ENCODE measurements at places on chromosomes 1 and 21.

GRCh38 chr1:219467524-219467923 lies 145.4 kb downstream of the ZC3H11B start:
- H3K4me1 ChIP-seq = no peaks in the 10 kb centered on the region
- H3K27me3 ChIP-seq = no peaks in the 10 kb centered on the region
- no peak for DNase-seq
- no peak overlapping the region for H3K4me3 ChIP-seq
- no peaks in the 10 kb centered on the region for H3K36me3 ChIP-seq

DNA sequence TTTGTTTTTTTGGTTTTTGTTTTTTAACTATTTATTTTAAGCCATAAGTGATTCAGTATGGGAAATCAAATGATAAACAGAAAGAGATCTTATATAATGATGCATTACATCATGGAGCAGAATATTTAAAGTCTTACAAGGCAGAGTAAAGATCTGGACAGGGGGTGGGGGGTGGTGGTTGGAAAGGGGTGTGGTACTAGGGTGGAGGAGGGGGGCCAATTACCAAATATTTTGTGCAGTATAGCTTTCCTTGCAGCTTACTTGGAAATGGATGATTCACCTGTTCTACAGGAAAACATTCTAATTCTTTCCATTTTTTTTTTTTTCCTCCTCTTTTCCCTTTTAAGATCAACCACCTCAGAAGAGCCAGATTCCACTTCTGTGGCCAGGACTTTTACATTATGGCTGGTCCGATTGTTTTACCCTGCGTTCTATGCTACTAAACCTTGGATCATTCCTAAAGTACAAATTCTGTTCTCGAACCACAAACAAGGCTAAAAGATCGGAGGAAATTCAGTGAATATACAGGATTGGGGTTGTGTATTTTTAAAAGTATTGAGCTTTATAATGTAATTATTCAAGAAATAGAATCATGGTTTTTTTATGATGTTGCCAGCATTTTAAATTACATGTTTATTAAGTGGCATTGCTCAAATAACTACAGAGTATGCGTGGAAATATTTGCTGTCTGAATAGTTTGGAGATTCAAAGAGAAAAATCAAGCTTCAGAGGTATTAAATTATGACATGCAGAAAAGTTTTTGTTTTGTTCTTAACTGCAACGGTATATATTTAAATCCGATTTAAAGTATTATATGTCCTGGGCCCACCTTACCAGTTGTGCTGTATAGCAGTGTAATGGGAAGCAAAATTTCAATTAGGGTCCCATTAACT lies 859.5 kb downstream of the USP25 start:
- H3K36me3 ChIP-seq = no peaks in the 10 kb centered on the region
- H3K27me3 ChIP-seq = no peaks in the 10 kb centered on the region
- H3K4me3 ChIP-seq = no peak overlapping the region
- no peak overlapping the region for H3K27ac ChIP-seq
- no peaks in the 10 kb centered on the region for H3K4me1 ChIP-seq

- DNase-seq = no peak
Observed at GRCh38 chr1:94550800-94551241, 9.3 kb upstream of the F3 start.

GRCh38 chr1:186985889-186986491 lies 157.2 kb downstream of the PLA2G4A start:
- no peak overlapping the region for H3K27ac ChIP-seq
- no peaks in the 10 kb centered on the region for H3K27me3 ChIP-seq
- H3K36me3 ChIP-seq = no peaks in the 10 kb centered on the region
- H3K4me1 ChIP-seq = no peaks in the 10 kb centered on the region

- H3K4me1 ChIP-seq = no peaks in the 10 kb centered on the region
- DNase-seq = no peak
- H3K36me3 ChIP-seq = no peaks in the 10 kb centered on the region
Observed at GRCh38 chr21:34135330-34135729, 62.0 kb downstream of the MRPS6 start.

DNA sequence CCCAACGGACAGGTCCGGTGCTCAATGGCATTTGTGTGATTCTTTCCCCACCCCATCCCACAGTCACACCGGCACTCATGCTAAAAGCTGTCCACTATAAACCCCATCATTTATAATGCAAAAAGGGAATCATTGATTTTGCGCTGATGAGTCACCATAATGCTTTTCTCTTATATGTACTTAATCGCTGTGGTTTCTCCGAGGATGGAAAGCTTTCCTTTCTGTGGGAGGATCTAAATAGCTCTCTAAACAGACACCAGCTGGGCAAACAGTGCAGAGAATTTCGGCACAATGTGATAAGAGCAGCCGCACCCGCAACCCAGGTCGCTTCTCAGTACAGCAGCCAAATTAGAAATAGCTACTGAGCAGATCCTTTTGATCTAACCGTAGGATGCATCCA lies 85.6 kb downstream of the SETD4 start:
- no peak overlapping the region for H3K4me3 ChIP-seq
- no peaks in the 10 kb centered on the region for H3K4me1 ChIP-seq
- no peaks in the 10 kb centered on the region for H3K27me3 ChIP-seq
- DNase-seq = no peak
- H3K27ac ChIP-seq = no peak overlapping the region

GRCh38 chr1:6222636-6223035 lies 13.1 kb downstream of the ICMT start:
- H3K36me3 ChIP-seq = peaks cover 5% of the 10 kb centered on the region
- H3K4me1 ChIP-seq = no peaks in the 10 kb centered on the region
- DNase-seq = peak; percentile 29
- H3K27ac ChIP-seq = no peak overlapping the region

DNA sequence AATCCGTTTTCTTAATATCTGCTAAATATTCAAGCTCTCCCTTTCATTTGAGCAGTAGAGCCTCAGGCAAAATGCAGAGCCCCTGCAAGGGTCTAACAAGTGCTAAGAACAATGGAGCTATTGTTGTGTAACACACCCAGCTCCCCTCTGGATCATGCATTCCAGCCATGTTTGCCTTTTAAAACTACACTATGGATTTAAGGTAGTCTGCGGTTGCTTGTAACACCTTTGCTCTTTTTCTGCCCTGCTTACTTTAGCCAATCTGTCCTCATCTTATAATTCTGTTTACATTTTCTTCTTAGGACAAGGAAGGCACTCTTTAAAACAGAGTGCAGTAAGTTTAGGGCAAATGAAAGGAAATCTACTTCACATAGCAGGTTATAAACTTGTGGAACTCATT lies 60.0 kb upstream of the C1orf105 start:
- no peak overlapping the region for H3K4me3 ChIP-seq
- no peak overlapping the region for H3K27ac ChIP-seq
- no peaks in the 10 kb centered on the region for H3K4me1 ChIP-seq

GRCh38 chr21:42237577-42237976 lies 18.6 kb downstream of the ABCG1 start:
- no peak overlapping the region for H3K4me3 ChIP-seq
- no peak for DNase-seq
- no peaks in the 10 kb centered on the region for H3K36me3 ChIP-seq
- no peak overlapping the region for H3K27ac ChIP-seq

DNA sequence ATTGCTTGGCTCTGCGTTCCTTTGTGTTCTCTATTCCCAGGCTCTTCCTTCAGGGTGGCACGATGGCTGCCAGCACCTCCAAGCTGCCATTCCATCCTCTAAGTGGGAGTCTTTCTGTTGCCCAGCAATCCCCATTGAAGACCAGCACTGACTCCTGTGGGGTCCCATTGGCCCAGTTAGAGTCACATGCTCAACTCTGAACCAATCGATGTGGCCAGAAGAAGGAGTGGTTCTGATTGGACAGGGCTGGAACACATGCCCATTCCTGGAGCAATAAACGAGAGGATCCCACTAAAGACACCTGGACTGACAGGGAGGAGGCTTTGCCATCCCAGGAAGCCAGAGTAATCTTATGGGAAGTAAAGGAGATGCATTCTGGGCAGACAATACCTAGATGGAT lies 97.2 kb upstream of the IGSF21 start:
- no peak overlapping the region for H3K4me3 ChIP-seq
- H3K4me1 ChIP-seq = no peaks in the 10 kb centered on the region
- H3K36me3 ChIP-seq = no peaks in the 10 kb centered on the region
- no peak overlapping the region for H3K27ac ChIP-seq

GRCh38 chr1:100188617-100189016 lies 10.6 kb upstream of the LRRC39 start:
- no peaks in the 10 kb centered on the region for H3K36me3 ChIP-seq
- no peaks in the 10 kb centered on the region for H3K27me3 ChIP-seq
- no peak overlapping the region for H3K4me3 ChIP-seq
- DNase-seq = no peak

- peak overlapping the region; percentile 12 for H3K27ac ChIP-seq
- no peak for DNase-seq
- no peak overlapping the region for H3K4me3 ChIP-seq
- peaks cover 10% of the 10 kb centered on the region for H3K4me1 ChIP-seq
- H3K36me3 ChIP-seq = no peaks in the 10 kb centered on the region
Observed at GRCh38 chr1:167617153-167618147, 12.6 kb upstream of the RCSD1 start.

- no peaks in the 10 kb centered on the region for H3K27me3 ChIP-seq
- DNase-seq = no peak
- H3K36me3 ChIP-seq = no peaks in the 10 kb centered on the region
- H3K4me1 ChIP-seq = no peaks in the 10 kb centered on the region
- no peak overlapping the region for H3K27ac ChIP-seq
- no peak overlapping the region for H3K4me3 ChIP-seq
Observed at GRCh38 chr1:109487261-109487660, 3.6 kb downstream of the ATXN7L2 start.

- no peak overlapping the region for H3K27ac ChIP-seq
- no peak for DNase-seq
- H3K4me1 ChIP-seq = no peaks in the 10 kb centered on the region
- no peak overlapping the region for H3K4me3 ChIP-seq
- peaks cover 2% of the 10 kb centered on the region for H3K36me3 ChIP-seq
Observed at GRCh38 chr1:9595156-9595967, 6.7 kb downstream of the TMEM201 start.

- no peak overlapping the region for H3K4me3 ChIP-seq
- peaks cover 9% of the 10 kb centered on the region for H3K4me1 ChIP-seq
- no peak overlapping the region for H3K27ac ChIP-seq
- no peaks in the 10 kb centered on the region for H3K27me3 ChIP-seq
- H3K36me3 ChIP-seq = no peaks in the 10 kb centered on the region
Observed at GRCh38 chr1:10271090-10271489, 60.7 kb downstream of the KIF1B start.

DNA sequence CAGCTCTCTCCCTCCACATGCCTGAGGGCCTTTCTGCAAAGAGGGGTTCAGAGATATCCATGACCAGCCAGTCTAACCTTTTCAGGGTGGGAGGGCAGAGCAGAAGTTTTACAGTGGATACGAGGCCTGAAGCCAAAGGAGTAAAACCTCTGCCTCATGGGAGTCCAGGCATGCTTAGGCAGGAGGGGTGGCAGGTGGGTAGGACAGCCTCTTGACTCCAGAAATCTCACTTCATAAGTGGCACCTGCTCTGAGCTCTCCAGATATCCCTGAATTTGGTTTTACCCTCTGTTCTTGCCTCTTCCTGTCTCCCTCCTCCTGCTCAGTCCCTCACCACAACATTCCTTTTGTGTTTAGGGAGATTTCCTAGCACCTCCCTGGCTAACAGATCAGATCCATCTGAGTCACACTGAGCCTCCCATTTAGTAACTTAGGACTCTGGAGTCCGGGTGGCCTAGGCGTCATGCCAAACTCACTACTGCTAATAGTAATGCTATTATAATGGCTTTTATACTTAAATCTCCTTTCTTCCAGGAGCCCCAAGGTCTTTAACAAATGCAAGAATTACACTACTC lies 201.0 kb downstream of the HS2ST1 start:
- DNase-seq = no peak
- H3K4me3 ChIP-seq = no peak overlapping the region
- no peaks in the 10 kb centered on the region for H3K4me1 ChIP-seq
- no peaks in the 10 kb centered on the region for H3K36me3 ChIP-seq

- H3K4me1 ChIP-seq = no peaks in the 10 kb centered on the region
- H3K27me3 ChIP-seq = no peaks in the 10 kb centered on the region
- no peak overlapping the region for H3K27ac ChIP-seq
Observed at GRCh38 chr21:46188226-46189212, 4.3 kb upstream of the SPATC1L start.

- H3K4me3 ChIP-seq = no peak overlapping the region
- H3K4me1 ChIP-seq = no peaks in the 10 kb centered on the region
- no peaks in the 10 kb centered on the region for H3K27me3 ChIP-seq
Observed at GRCh38 chr1:215891266-215892057, 324.4 kb downstream of the KCTD3 start.

GRCh38 chr1:219324629-219325367 lies 151.1 kb downstream of the LYPLAL1 start:
- H3K27me3 ChIP-seq = no peaks in the 10 kb centered on the region
- DNase-seq = no peak
- no peaks in the 10 kb centered on the region for H3K4me1 ChIP-seq
- no peak overlapping the region for H3K27ac ChIP-seq
- H3K4me3 ChIP-seq = no peak overlapping the region

DNA sequence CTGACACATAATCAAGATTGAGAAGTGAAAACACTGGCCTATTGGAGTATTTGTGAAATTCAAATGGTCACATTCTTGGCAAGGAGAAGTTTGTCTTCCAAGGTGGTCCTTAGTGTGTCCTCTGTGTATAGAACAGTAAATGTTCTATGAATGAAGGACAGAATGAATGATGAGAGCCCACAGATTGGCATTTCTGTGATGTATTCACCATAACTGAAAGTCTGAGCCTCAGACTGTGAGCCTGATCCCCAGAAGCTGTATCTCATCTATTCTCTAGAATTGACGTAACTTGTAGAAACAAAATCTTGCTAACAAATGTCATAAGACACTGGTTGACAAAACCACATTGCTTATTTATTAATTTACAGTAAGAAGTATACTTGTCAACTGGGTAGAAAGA lies 111.5 kb upstream of the ETV3 start:
- no peaks in the 10 kb centered on the region for H3K27me3 ChIP-seq
- no peak overlapping the region for H3K27ac ChIP-seq
- H3K36me3 ChIP-seq = no peaks in the 10 kb centered on the region
- H3K4me1 ChIP-seq = no peaks in the 10 kb centered on the region
- no peak overlapping the region for H3K4me3 ChIP-seq
- no peak for DNase-seq

- H3K4me1 ChIP-seq = no peaks in the 10 kb centered on the region
- H3K36me3 ChIP-seq = no peaks in the 10 kb centered on the region
- DNase-seq = no peak
- H3K27me3 ChIP-seq = no peaks in the 10 kb centered on the region
- no peak overlapping the region for H3K27ac ChIP-seq
Observed at GRCh38 chr1:3620708-3621107, 4.1 kb upstream of the TPRG1L start.

DNA sequence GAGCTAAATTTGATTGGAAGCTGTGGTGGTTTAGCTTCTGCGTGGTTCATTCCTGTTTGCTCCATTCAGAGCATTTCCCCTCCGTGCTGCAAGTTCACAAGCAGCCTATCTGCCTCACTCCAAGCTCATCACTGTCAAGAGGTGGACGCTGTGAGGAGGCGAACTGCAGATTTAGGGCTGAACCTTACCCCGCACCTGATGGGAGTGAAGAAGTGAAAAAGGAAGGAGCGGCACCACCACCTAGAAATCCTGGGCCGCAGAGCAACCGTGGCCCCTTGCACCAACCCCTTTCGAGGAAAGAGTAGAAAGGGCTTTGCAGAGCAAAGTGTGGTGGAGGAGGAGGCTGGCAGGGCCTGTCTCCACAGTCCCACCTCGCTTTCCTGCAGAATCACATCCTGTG lies 117.4 kb downstream of the IER5 start:
- no peak for DNase-seq
- no peak overlapping the region for H3K27ac ChIP-seq
- no peak overlapping the region for H3K4me3 ChIP-seq
- no peaks in the 10 kb centered on the region for H3K4me1 ChIP-seq

- no peak overlapping the region for H3K4me3 ChIP-seq
- no peak overlapping the region for H3K27ac ChIP-seq
- no peaks in the 10 kb centered on the region for H3K4me1 ChIP-seq
- H3K27me3 ChIP-seq = no peaks in the 10 kb centered on the region
- no peaks in the 10 kb centered on the region for H3K36me3 ChIP-seq
Observed at GRCh38 chr1:168688644-168689326, 40.2 kb downstream of the DPT start.

Data from right lobe of liver (tissue), 6 donors.